ENCODE measurements at places on chromosomes 12 and 14. TPM values are rescaled to one million over a fixed set of nuclear protein-coding genes. Genes with fewer than 3 reads are reported as not detected.

GRCh38 chr12:117134059-117134458 is 34.8 kb upstream of the TESC start:
- no peaks in the 10 kb centered on the region for H3K36me3 ChIP-seq
- no peak overlapping the region for H3K4me3 ChIP-seq
- DNase-seq = no peak
- H3K27me3 ChIP-seq = no peaks in the 10 kb centered on the region

DNA sequence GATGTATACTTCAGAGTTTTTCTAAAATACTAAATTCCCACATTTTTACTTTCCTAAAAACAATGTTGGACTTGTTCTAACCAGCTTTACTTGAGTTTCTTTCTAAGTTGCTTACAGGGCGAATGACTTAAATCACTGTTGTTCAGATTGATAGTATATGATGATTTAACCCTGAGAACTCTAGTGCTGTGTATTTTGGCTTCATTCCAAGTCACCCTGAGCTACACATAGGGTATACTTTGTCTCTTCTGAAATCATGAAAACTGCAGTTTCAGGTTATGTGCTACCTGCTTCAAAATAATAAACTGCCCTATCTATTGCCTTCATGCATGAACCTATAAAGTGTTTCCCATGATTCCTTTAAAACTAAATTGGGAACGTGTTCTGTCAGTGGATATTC is 162.5 kb upstream of the PDE3A start:
- H3K27me3 ChIP-seq = no peaks in the 10 kb centered on the region
- H3K4me3 ChIP-seq = no peak overlapping the region
- no peaks in the 10 kb centered on the region for H3K4me1 ChIP-seq

- H3K27ac ChIP-seq = peak overlapping the region; percentile 85
- peaks cover 3% of the 10 kb centered on the region for H3K36me3 ChIP-seq
- no peaks in the 10 kb centered on the region for H3K27me3 ChIP-seq
- peak overlapping the region; percentile 63 for H3K4me3 ChIP-seq
Measured at GRCh38 chr14:73713206-73713802, 880 bp downstream of the PNMA1 start.

The FGF23 gene
- total RNA-seq = not detected

The CMKLR1 gene
- total RNA-seq = 0.15 TPM

The IFNG-AS1 gene
- total RNA-seq = not detected

The SLC10A1 gene
- not detected for total RNA-seq

The PRB2 gene
- not detected for total RNA-seq

The CCND2 gene
- 1.1 TPM for total RNA-seq

The SNRPF gene
- 56.3 TPM for total RNA-seq

All from HCT116 (cell line).